ENCODE measurements at places on chromosomes 11 and 22. TPM values are rescaled to one million over a fixed set of nuclear protein-coding genes. Genes with fewer than 3 reads are reported as not detected.

Gene RASGRP2
- total RNA-seq, result 62.8 TPM

Gene AGBL2
- total RNA-seq, result 39.0 TPM

Gene NAT10
- total RNA-seq, result 69.1 TPM

Gene PTPRCAP
- total RNA-seq, result 16.6 TPM

Gene ATM
- total RNA-seq, result 127 TPM

Gene LRRN4CL
- total RNA-seq, result 1.4 TPM

Gene ACTN3
- not detected for total RNA-seq

Gene SEPTIN5
- total RNA-seq, result 13.2 TPM

Gene MPPED1
- total RNA-seq, result not detected

Gene TRPM5
- not detected for total RNA-seq

Gene RASSF10
- 2.0 TPM for total RNA-seq

Gene CD3D
- total RNA-seq, result 4.2 TPM

Gene KLHL35
- 4.3 TPM for total RNA-seq

Gene TNNI2
- total RNA-seq, result 15.4 TPM

Gene RCOR2
- not detected for total RNA-seq

Gene FXYD2
- 3.0 TPM for total RNA-seq

Gene CCDC87
- total RNA-seq, result 4.2 TPM

Gene SLC1A2
- total RNA-seq, result 1.5 TPM

Gene GPR83
- 0.30 TPM for total RNA-seq

Gene FOLH1
- 1.8 TPM for total RNA-seq

Gene IL10RA
- 139 TPM for total RNA-seq

Gene MYOD1
- total RNA-seq, result not detected

Gene OMP
- not detected for total RNA-seq

Gene RELA
- 53.4 TPM for total RNA-seq

Gene ISX
- total RNA-seq, result not detected

Gene TSGA10IP
- total RNA-seq, result not detected

Gene CEND1
- not detected for total RNA-seq

Gene NPAS4
- total RNA-seq, result not detected

Gene KCNE3
- total RNA-seq, result 24.5 TPM

Gene DEPDC7
- 0.91 TPM for total RNA-seq

Gene FBLN1
- 261 TPM for total RNA-seq

Gene GLYAT
- total RNA-seq, result not detected

Gene DDIAS
- not detected for total RNA-seq

Gene CARD18
- not detected for total RNA-seq

Gene CYB561A3
- 45.0 TPM for total RNA-seq

Gene ABCC8
- total RNA-seq, result 23.0 TPM

Gene MGAT3
- total RNA-seq, result 24.0 TPM

Gene IFITM10
- 20.3 TPM for total RNA-seq

Gene GAL3ST1
- total RNA-seq, result 8.4 TPM

Gene FOXRED2
- total RNA-seq, result 13.3 TPM

Data from upper lobe of left lung (tissue), 6 donors.